ENCODE measurements at places on chromosomes 2 and 18.

DNA sequence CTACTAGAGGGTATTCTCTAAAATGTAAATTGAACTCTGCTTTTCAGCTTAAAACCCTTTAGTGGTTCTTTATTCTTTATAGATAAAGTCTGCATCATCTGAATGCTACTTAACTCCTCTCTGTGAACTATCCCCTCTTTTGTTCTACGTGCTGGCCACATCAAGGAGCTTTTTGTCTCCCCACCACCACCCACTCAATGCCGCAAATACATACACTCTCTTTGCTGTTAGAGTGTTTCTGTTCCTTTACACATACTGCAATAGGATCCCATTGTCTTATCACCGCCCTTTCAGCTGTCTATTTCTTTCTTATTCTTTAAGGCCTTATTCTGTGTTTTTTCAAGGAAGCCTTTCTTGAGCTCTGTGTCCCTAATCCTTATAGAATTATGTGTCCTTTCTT, 83.3 kb downstream of the EML4 start:
- no peak overlapping the region for H3K27ac ChIP-seq
- H3K4me1 ChIP-seq, result no peaks in the 10 kb centered on the region
- H3K27me3 ChIP-seq, result no peaks in the 10 kb centered on the region
- H3K4me3 ChIP-seq, result no peak overlapping the region

DNA sequence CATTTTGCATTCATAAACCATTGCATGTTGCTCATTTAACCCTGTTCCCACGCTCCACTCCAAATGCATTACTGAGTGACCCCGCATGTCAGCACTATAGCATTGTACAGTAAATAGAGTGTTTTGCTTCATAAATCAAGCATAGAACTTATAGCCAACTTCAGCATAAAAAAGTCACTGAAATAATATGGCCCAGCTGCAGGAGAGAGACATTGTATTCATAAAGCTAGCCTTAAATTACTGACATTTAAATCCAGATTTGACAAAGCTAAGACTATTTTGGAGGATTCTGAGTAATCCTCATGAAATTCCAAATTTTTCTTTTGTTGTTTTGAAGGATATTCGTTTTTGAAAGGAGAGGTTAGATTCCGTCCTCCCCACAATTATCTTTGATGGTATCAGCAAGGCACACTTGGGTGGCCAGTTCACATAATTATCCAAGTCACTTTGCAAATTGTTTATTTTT, 320.9 kb upstream of the TCF4 start:
- no peaks in the 10 kb centered on the region for H3K27me3 ChIP-seq
- no peak overlapping the region for H3K27ac ChIP-seq
- no peaks in the 10 kb centered on the region for H3K36me3 ChIP-seq
- H3K4me1 ChIP-seq, result peaks cover 4% of the 10 kb centered on the region
- H3K4me3 ChIP-seq, result no peak overlapping the region

- no peaks in the 10 kb centered on the region for H3K27me3 ChIP-seq
- H3K27ac ChIP-seq, result no peak overlapping the region
- peaks cover 35% of the 10 kb centered on the region for H3K4me1 ChIP-seq
- H3K4me3 ChIP-seq, result no peak overlapping the region
Measured at GRCh38 chr2:215797676-215798075, 215.7 kb downstream of the MREG start.

GRCh38 chr18:12423820-12424219, 16.1 kb downstream of the PRELID3A start:
- peaks cover 3% of the 10 kb centered on the region for H3K36me3 ChIP-seq
- no peak overlapping the region for H3K4me3 ChIP-seq
- H3K27me3 ChIP-seq, result no peaks in the 10 kb centered on the region
- DNase-seq, result no peak
- no peak overlapping the region for H3K27ac ChIP-seq
- H3K4me1 ChIP-seq, result no peaks in the 10 kb centered on the region

GRCh38 chr2:198476007-198476406, 671.6 kb downstream of the PLCL1 start:
- no peaks in the 10 kb centered on the region for H3K4me1 ChIP-seq
- DNase-seq, result no peak
- no peak overlapping the region for H3K4me3 ChIP-seq

- no peak overlapping the region for H3K27ac ChIP-seq
- DNase-seq, result no peak
- H3K36me3 ChIP-seq, result no peaks in the 10 kb centered on the region
- no peaks in the 10 kb centered on the region for H3K27me3 ChIP-seq
- no peak overlapping the region for H3K4me3 ChIP-seq
- H3K4me1 ChIP-seq, result no peaks in the 10 kb centered on the region
Measured at GRCh38 chr2:238921259-238921658, 73.4 kb downstream of the TWIST2 start.

- H3K27ac ChIP-seq, result no peak overlapping the region
- H3K4me3 ChIP-seq, result no peak overlapping the region
- H3K27me3 ChIP-seq, result no peaks in the 10 kb centered on the region
Measured at GRCh38 chr2:33681364-33681757, 82.3 kb upstream of the FAM98A start.

- H3K36me3 ChIP-seq, result no peaks in the 10 kb centered on the region
- peaks cover 4% of the 10 kb centered on the region for H3K4me1 ChIP-seq
- H3K27ac ChIP-seq, result no peak overlapping the region
- H3K27me3 ChIP-seq, result no peaks in the 10 kb centered on the region
- no peak overlapping the region for H3K4me3 ChIP-seq
Measured at GRCh38 chr18:10798727-10799550, 273.1 kb downstream of the NAPG start.

- peaks cover 6% of the 10 kb centered on the region for H3K4me1 ChIP-seq
- no peak overlapping the region for H3K4me3 ChIP-seq
- H3K27me3 ChIP-seq, result no peaks in the 10 kb centered on the region
- no peak for DNase-seq
Measured at GRCh38 chr18:61554117-61554776, 221.0 kb downstream of the CDH20 start.

GRCh38 chr18:35410561-35410960, 33.4 kb upstream of the ZNF396 start:
- H3K27ac ChIP-seq, result no peak overlapping the region
- H3K4me1 ChIP-seq, result peaks cover 2% of the 10 kb centered on the region
- H3K4me3 ChIP-seq, result no peak overlapping the region
- H3K27me3 ChIP-seq, result peaks cover 2% of the 10 kb centered on the region

- no peak overlapping the region for H3K4me3 ChIP-seq
- no peak overlapping the region for H3K27ac ChIP-seq
- no peaks in the 10 kb centered on the region for H3K4me1 ChIP-seq
- H3K36me3 ChIP-seq, result no peaks in the 10 kb centered on the region
Measured at GRCh38 chr18:4311136-4311535, 144.0 kb downstream of the DLGAP1 start.

DNA sequence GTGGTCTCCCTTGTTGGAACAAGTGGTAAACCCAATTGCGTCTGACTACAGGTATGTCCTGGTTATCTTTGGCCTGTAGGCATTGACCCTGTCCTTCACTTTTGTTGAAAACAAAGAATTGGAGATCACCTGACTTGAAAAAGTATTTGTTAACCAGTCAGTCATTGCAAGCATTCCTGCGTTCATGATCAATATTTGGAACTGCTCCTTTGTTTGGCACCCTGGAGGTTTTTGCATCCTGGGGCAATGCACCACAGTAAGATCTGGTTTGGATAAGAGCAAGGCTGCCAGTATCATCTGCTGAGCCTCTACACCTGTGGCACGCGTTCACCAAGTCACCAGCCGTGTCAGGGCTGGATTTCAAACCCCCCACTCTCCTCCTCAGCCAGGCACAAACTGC, 115.7 kb downstream of the DNAH6 start:
- no peak overlapping the region for H3K4me3 ChIP-seq
- H3K27me3 ChIP-seq, result peaks cover 12% of the 10 kb centered on the region
- no peak overlapping the region for H3K27ac ChIP-seq
- no peaks in the 10 kb centered on the region for H3K36me3 ChIP-seq
- no peak for DNase-seq

GRCh38 chr2:118053681-118054080, 34.6 kb upstream of the INSIG2 start:
- H3K4me3 ChIP-seq, result no peak overlapping the region
- H3K4me1 ChIP-seq, result no peaks in the 10 kb centered on the region
- no peak for DNase-seq
- H3K27me3 ChIP-seq, result peaks cover 11% of the 10 kb centered on the region
- H3K27ac ChIP-seq, result no peak overlapping the region

DNA sequence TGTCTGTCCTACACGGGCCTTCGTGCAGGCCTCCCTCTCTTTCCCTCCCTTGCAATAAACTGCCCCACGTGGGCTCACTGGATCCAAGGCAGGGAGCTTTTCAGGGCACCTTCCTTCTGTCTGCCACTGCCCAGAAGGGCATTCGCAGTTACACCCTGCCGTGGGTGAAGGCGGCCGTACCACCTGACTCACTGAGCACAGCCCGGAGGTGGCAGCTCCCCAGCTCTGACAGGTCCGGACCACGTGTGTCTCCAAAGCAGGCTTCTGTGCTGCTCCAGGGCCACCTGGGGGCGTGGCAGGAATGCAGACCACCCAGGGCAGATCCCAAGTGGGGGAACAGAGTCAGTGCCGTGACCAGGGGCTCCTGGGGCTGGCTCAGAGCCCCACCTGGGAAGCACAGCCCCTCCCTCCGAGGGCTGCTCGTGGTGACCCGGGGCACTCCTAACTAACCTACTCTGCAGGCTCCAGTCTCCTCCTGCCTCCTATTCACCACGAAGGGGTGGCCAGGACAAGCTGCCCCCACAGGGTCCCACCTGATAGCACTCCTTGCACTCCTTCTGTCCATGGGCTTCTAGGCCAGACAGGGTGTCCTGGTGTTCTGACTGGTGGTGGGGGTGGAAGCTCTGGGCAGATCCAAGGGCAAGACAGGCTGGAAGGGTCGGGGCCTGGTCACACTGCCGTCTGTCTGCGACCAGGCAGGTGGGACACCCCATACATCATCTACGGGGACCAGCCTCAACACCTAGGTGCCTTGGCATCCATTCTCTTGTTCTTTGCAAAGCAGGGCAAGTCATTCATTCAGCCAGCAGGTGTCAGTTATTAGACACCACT, 9.7 kb downstream of the SNED1 start:
- H3K4me1 ChIP-seq, result peaks cover 17% of the 10 kb centered on the region
- H3K36me3 ChIP-seq, result no peaks in the 10 kb centered on the region
- no peak for DNase-seq
- H3K27ac ChIP-seq, result no peak overlapping the region

GRCh38 chr2:230335864-230336506, 9.0 kb downstream of the SP140L start:
- H3K4me3 ChIP-seq, result no peak overlapping the region
- no peaks in the 10 kb centered on the region for H3K4me1 ChIP-seq
- no peak for DNase-seq
- no peak overlapping the region for H3K27ac ChIP-seq

DNA sequence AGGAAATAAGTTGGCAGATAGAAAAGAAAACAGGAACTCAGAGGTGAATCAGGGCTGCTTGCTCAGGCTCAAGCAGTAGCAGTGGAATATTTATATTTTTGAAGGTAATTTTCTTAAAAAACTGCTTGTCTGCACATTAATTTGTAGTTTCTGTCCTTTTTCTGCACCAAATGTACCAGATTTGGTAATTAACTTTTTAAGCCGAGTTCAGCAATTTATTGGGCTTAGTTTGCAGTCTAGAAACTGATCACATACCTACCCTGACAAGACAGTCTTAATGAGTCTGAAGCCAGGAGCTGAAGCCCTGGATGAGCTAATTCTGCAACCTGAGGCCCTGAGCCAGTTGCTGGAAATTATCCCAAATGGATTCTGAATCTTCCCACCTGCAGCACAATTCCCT, 647.0 kb downstream of the TDRD15 start:
- DNase-seq, result no peak
- H3K4me1 ChIP-seq, result no peaks in the 10 kb centered on the region
- no peaks in the 10 kb centered on the region for H3K27me3 ChIP-seq
- no peak overlapping the region for H3K4me3 ChIP-seq
- no peaks in the 10 kb centered on the region for H3K36me3 ChIP-seq

DNA sequence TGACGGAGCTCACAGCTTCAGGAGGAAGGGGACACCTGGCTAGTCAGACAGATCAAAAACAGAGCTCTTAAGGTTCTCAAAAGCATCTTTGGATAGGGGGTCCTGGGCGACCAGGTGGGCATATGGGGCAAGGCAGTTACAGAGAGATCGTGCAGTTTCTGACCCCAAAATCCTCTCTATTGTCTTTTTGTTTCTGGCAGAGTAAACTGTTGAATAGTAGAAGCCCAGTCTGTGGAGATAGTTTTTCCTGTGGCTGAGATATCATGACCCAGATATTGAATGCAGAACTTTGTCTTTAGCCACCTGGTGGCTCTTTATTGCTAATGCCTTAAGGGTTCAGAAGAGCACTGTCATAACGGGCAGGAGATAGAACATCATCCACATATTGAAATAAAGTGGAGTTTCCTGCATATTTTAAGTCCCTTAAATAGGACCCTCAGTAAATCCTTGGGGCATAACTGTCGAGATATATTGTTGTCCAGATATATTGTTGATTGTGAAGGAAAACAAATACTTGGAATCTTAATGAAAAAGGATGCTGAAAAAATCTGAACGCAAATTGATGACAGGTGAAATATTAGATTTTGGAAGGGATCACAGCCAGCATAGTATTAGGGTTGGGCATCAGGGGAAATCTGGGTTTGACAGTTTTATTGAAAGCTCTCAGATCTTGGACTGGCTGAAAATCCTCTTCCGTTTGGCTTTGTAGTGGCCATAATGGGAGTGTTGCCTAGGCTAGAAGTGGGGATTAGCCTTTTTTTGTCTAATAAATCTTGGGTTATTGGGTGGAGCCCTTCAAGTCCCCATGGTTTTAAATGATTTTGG, 14.1 kb upstream of the ZDBF2 start:
- no peaks in the 10 kb centered on the region for H3K4me1 ChIP-seq
- H3K4me3 ChIP-seq, result no peak overlapping the region
- H3K27me3 ChIP-seq, result peaks cover 82% of the 10 kb centered on the region
- no peaks in the 10 kb centered on the region for H3K36me3 ChIP-seq

- no peaks in the 10 kb centered on the region for H3K27me3 ChIP-seq
- peaks cover 35% of the 10 kb centered on the region for H3K4me1 ChIP-seq
- H3K36me3 ChIP-seq, result no peaks in the 10 kb centered on the region
- DNase-seq, result no peak
- no peak overlapping the region for H3K4me3 ChIP-seq
Measured at GRCh38 chr18:55407774-55408535, 180.0 kb downstream of the TCF4 start.

DNA sequence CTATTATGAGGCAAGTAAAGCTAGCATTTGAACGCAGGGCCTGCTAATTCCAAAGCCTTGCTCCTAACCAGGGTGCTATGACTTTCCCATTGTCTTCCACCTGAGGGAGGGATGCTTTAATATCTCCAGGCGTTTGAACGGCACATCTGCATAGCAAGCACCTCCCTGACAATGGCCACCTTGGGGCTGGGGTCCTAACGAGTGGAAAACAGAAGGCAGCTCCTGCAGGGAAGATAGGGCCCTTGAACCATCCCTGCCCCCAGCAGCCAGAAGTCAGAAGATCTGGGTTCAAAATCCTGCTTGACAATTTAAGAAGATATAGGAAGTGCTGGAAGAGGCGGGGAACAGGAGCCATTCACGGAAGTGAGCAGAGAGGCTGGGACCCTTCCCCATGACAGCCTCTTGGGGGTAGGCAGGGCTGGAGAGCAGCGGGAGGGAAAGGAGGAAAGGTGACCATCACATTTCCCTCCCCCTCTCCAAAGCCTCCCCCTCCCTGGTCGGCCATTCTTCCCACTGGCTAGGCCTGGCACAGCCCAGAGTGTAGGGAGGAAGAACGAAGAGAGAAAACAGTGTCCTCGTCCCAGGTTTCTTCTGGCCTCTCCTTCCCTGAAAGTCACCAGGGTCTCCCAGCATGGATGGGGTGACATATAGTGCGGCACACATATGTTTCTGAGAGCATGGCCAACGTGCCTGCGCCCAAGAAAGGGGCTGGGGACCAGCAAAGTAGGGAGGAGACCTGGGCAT, 73.5 kb downstream of the EMX1 start:
- H3K4me1 ChIP-seq, result peaks cover 2% of the 10 kb centered on the region
- no peaks in the 10 kb centered on the region for H3K36me3 ChIP-seq
- H3K27me3 ChIP-seq, result no peaks in the 10 kb centered on the region
- H3K27ac ChIP-seq, result no peak overlapping the region

- DNase-seq, result no peak
- no peaks in the 10 kb centered on the region for H3K36me3 ChIP-seq
- H3K27me3 ChIP-seq, result no peaks in the 10 kb centered on the region
- no peak overlapping the region for H3K27ac ChIP-seq
Measured at GRCh38 chr2:45263147-45263546, 253.9 kb upstream of the SIX2 start.
